IgD-negative memory B cell (primary cell): ENCODE measurements at places on chromosomes 4 and X. TPM values are rescaled to one million over a fixed set of nuclear protein-coding genes. Genes with fewer than 3 reads are reported as not detected.

The RNF175 gene
- not detected for polyA plus RNA-seq

The SLC6A14 gene
- polyA plus RNA-seq, result not detected

The HHIP gene
- not detected for polyA plus RNA-seq

The PHOX2B gene
- not detected for polyA plus RNA-seq
